A673 (cell line): ENCODE measurements at places on chromosomes 13 and 19. TPM values are rescaled to one million over a fixed set of nuclear protein-coding genes. Genes with fewer than 3 reads are reported as not detected.

- no peaks in the 10 kb centered on the region for H3K4me1 ChIP-seq
- H3K4me3 ChIP-seq = no peak overlapping the region
- H3K27ac ChIP-seq = no peak overlapping the region
- H3K27me3 ChIP-seq = no peaks in the 10 kb centered on the region
- no peaks in the 10 kb centered on the region for H3K36me3 ChIP-seq
Observed at GRCh38 chr13:106212386-106213010, 323.0 kb downstream of the EFNB2 start.

DNA sequence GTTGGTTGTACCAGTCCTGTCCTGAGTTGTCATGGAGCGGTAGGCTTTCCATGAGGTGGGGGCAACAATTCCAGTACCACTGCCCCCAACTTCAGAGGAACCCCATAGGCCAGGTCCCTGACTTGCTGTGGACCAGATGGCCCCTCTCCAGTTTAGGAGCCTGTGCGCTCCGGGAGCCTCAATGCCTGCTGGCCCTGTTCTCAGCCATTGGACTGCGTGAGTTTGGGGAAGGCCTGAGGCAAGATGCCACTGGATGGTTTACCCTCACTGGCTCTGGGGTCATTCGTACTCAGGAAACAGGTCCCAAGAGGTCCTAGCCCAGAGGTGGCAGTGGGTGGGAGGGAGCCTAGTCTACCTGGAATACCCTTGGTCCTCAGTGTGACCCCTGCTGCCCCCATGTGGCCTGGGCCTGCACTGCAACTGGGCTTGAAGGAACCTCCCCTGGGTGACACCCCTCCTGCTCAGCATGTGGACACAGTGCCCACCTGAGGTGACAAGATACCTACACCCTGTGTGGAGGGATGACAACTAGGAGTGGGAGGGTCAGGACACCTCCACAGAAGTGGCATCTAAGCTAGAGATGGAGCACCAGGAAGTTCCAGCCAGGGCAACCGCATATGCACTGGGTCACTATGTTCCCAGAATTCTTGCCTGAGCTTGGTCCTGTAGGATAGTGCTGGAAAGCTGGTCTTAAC lies 6.0 kb upstream of the PRR19 start:
- H3K27ac ChIP-seq = peak overlapping the region; percentile 30
- H3K27me3 ChIP-seq = no peaks in the 10 kb centered on the region
- H3K4me3 ChIP-seq = no peak overlapping the region
- peaks cover 70% of the 10 kb centered on the region for H3K36me3 ChIP-seq
- peak; percentile 76 for DNase-seq
- H3K4me1 ChIP-seq = peaks cover under 1% of the 10 kb centered on the region

DNA sequence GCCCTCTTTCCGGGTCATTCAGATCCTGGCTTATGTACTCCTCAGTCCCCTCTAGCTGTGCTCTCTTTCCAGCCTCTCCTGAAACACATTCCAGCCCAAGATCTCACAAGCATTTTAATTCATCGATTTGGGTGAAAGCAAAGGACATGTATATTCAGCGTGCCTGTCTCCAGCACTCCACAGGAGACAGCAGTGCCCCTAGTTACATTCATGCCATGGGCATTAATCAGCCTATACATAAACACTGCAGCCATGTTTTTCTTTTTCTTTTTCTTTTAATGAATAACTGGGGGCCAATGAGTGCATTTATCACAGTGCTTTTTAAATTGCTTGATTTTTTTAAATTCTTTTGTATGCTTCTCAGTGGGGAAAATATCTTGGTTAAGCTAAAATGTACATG lies 199.1 kb downstream of the DCT start:
- H3K4me3 ChIP-seq = no peak overlapping the region
- no peaks in the 10 kb centered on the region for H3K27me3 ChIP-seq
- DNase-seq = peak; percentile 17
- no peaks in the 10 kb centered on the region for H3K36me3 ChIP-seq
- H3K4me1 ChIP-seq = no peaks in the 10 kb centered on the region

BRCA2 gene
- 35.9 and 47.2 TPM in 2 replicates for total RNA-seq

DNA sequence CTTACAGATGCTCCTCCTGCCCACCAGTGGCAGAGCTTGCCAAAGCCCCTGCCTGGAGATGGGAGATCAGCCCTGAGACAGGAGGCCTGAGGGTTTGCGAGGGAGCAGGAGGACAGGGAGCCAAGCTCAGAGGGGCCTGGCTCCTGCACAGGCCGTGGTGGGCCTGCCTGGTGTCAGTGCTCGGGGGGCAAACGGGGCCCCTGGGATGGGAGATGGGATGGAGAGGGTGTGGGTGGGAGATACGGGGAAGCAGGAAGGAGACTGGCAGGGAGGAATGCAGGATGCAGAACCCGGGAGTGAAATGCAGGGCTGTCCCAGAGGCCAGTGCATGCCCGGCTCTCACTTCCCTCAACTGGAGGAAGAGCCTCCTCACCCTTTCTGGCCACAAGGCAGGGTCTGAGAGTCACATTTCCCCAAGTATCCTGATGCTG lies 19.9 kb downstream of the ELAVL1 start:
- peaks cover 86% of the 10 kb centered on the region for H3K36me3 ChIP-seq
- H3K4me1 ChIP-seq = no peaks in the 10 kb centered on the region
- DNase-seq = no peak
- H3K27ac ChIP-seq = no peak overlapping the region
- no peaks in the 10 kb centered on the region for H3K27me3 ChIP-seq
- H3K4me3 ChIP-seq = no peak overlapping the region
